RPMI7951 (cell line): ENCODE measurements at places on chromosomes 3 and 15. TPM values are rescaled to one million over a fixed set of nuclear protein-coding genes. Genes with fewer than 3 reads are reported as not detected.

ACTC1 gene
- total RNA-seq = not detected in 2 replicates

CYP1A2 gene
- total RNA-seq = not detected in 2 replicates

EFHB gene
- 1.1 and 1.6 TPM in 2 replicates for total RNA-seq

C15orf62 gene
- total RNA-seq = not detected in 2 replicates

SH2D7 gene
- not detected in 2 replicates for total RNA-seq

GOLGA8J gene
- not detected in 2 replicates for total RNA-seq

ROPN1B gene
- total RNA-seq = 1.2 and 1.3 TPM in 2 replicates

RUBCN gene
- total RNA-seq = 20.4 and 20.7 TPM in 2 replicates

KCNMB2 gene
- 23.0 and 27.4 TPM in 2 replicates for total RNA-seq

GRCh38 chr3:115792206-115792955 lies 169.1 kb downstream of the GAP43 start:
- peak; percentile 76 for DNase-seq

DNA sequence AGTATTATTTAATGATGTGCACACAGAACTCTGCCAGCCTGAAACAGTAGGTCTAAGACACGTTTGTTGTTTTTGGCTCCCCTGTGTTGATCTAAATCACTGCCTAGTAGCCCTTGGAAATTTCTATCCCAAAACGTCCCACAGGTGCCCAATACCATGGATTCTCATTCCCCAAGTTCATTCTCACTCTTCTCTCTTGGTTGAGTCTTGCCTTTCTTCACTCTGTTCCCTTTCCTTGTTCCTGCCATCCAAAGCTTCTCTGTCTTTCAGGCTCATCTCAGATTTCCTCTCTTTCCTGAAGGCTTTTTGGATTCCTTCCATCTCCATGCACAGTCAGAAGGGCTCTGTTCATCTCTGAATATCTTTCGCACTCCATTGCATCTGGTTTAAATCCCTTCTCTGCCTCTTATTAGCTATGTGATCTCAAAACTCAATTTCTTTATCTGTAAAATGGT lies 54.2 kb downstream of the PPARG start:
- DNase-seq = peak; percentile 57

- DNase-seq = peak; percentile 95
These were observed 27.3 kb upstream of the TRAK1 start for GRCh38 chr3:42063888-42064287.

DNA sequence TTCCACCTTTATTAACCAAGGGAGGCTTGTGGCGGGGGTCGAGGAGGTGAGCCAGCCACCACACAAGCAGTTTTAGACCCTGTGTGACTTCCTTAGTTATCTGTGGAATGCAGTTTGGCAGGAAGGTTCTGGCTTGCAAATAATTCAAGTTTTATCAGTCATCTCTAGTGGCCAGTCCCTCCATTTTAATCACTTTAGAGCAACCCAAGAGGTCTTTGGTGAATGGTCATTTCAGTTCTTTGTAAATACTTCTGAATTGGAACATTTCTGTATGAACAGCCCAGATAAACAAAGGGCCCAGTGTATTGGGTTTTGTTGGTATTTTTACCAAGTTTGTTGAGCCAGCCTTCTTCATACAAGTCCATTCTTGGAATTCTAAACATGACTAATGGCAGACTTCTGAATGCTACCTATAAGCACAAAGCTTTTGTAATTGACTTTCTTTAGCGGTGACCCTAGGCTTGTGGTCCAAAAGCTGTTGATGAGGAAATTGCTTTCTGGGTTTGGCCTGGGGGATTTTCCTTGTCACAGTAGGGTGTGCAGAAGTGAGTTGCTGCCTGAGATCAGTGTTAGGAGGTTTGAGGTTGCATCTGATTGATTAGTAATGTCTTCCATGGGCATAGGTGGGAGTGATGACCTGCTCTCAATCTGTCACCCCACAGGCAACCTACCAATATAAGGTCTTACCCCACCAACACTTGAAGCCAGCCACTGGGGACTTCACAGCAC lies 193.3 kb upstream of the TOPAZ1 start:
- DNase-seq = peak; percentile 49

- no peak for DNase-seq
These were observed 89.5 kb downstream of the ZMAT3 start for GRCh38 chr3:178982137-178982536.

DNA sequence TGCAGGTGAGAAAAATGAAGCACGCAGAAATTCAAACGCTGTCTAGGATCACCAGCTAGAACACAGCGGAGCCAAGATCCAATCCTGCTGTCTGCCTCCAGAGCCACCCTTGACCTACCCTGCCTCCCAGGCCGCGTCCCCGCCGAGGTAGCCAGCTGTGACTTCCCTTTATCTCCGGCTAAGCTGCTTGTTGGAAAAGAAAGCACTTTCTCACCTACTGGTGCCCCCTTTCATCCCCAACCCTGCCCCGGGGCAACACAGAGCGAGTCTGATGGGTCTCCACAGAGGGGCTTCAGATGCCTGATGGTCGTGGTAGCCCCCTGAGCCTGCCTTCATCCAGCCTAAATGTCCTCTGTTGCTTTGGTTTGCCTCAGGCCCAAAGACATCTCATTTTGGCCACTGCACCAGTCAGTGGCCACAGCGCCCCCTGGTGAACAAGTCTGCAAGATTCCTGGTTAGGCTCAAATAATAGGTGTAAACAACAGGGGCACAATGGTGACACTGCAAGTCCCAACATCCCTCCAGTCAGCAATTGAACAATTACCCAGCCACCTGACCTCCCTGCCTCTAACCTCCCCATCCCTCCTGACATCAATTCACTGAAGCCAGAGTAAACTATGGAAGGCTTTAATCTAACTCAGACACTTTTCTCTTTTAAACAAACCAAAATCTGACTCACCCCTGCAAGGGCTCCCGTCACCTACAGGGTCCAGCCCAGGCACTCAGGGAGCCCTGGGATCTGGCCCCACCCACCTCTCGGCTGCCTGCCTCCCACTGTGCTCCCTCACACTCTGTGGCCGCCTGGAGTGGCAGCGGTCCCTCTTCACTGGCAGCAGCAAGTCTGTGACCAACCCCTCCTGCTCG lies 27.3 kb upstream of the BCL2L10 start:
- peak; percentile 69 for DNase-seq

DNA sequence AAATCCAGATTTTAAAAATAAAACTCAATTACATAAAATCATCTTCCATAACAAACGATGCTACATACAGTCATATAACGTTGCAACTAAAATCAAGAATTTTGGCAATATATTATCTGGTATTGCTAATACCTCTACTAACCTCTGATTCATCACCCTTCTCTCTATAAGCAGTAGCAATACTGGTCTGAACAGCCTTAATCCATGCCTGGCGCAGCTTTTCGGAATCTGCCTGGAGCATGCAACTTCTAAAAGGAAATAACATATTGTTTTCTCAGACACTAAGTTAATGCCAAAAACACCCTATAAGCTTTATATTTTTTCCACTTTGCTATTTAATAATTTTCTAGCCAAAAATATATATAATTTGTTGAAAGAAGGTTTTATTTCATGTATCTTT lies 35.4 kb upstream of the XXYLT1 start:
- no peak for DNase-seq

DNA sequence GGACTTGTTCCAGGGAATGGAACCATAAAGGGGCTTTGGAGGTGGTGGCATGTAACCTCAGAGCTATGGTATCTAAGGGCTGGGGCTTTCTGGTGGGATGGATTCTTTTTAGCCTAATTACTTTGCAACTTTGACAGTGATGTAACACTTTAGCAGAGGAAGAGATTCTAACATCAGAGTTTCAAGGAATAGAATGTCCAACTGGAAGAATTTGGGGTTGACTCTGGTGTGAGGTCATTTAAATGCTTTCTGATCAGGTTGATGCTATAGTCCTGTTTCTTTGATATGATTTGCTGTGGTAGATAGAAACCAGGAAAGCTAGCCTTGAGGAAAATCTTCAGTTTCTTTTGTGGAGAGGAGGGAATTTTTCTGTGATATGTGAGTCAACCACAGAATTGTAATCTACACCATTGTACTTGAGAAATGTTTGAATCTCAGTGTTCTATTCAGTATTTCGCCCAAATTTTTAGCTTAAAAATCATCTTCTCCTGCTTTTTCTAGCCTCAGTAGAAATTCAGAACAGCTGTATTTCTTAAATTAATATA lies 40.0 kb downstream of the ATP2C1 start:
- peak; percentile 37 for DNase-seq

- peak; percentile 58 for DNase-seq
These were observed 270.6 kb upstream of the TPRG1 start for GRCh38 chr3:188901126-188901525.

DNA sequence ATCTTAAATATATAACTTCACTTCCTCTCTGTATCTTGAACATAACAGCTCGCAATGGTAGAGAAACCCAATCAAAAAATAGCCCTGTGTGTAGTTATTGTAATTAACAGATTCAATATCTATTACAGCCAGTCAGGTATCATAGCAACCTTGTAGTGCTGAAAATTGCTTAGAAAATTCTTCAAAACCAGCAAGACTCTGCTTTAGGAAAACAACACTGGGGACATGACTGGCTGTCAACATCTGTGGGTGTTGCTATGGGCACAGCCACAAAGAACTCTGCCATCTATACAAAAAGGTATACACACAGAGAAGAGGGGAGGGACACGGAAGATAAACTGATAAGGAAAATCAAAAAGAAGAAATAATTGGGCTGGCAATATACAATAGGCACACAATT lies 101.2 kb downstream of the WDR72 start:
- no peak for DNase-seq

- no peak for DNase-seq
These were observed 79.0 kb downstream of the MYLK start for GRCh38 chr3:123805101-123805500.

- peak; percentile 93 for DNase-seq
These were observed 98.8 kb downstream of the ZNF621 start for GRCh38 chr3:40623567-40623966.

- DNase-seq = no peak
These were observed 258.4 kb downstream of the CHL1 start for GRCh38 chr3:454986-455385.

- DNase-seq = no peak
These were observed 6.0 kb upstream of the LIPC start for GRCh38 chr15:58425834-58426233.

GRCh38 chr15:98592136-98592535 lies 56.2 kb upstream of the IGF1R start:
- no peak for DNase-seq
